ENCODE measurements at places on chromosomes 12 and 14.

DNA sequence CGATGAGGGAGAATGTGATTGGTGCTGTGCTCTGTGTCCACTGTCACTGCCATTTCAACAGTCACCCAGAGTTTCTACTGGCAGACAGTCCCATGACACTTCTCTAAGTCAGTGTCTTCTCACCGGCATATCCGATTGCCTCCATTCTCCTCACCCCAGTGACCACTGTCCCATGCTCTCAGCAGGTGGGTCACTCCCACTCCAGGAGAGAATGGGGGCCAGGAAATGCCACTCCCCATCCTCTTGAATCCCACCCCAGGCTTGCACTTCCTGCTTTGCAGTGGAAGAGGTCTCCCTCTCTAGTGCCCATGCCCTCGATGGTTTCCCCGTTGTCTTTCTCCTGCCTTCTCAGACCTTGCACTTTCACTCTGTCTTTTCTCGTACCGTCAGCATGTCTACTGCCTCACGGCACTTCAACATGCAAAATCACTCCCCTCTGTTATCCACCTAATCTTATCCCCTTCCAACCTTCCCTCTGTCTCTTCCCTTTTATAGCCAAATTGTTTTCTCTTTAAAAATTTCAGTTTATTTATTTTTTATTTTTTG is 2.2 kb upstream of the EP400 start:
- DNase-seq, result no peak

GRCh38 chr14:92973261-92973797 is 50.4 kb downstream of the CHGA start:
- DNase-seq, result no peak

DNA sequence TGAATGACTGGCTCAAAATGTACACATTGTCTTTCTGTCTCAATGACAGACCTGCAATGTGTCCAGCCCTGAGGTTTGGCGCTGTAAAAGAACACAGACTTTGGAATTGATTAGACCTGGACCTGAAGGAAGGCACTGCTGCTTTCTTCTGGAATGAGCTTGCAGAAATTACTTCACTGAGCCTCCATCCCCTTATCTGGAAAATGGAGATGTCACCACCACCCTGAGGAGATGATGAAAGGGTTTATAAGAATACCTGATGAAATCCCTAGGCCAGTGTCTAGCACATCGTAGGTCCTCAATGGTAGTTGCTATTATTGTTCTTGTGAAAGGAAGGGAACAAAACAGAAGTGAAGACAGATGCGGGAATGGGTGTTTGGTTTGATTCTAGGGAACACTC is 9.7 kb upstream of the WSB2 start:
- no peak for DNase-seq

GRCh38 chr12:47328831-47329545 is 249.2 kb upstream of the AMIGO2 start:
- DNase-seq, result no peak

GRCh38 chr14:47278233-47278842 is 397.1 kb downstream of the MDGA2 start:
- no peak for DNase-seq

- DNase-seq, result no peak
These were observed 117.9 kb downstream of the SCAF11 start for GRCh38 chr12:45872446-45872845.

GRCh38 chr14:41663473-41663850 is 56.8 kb downstream of the LRFN5 start:
- no peak for DNase-seq

DNA sequence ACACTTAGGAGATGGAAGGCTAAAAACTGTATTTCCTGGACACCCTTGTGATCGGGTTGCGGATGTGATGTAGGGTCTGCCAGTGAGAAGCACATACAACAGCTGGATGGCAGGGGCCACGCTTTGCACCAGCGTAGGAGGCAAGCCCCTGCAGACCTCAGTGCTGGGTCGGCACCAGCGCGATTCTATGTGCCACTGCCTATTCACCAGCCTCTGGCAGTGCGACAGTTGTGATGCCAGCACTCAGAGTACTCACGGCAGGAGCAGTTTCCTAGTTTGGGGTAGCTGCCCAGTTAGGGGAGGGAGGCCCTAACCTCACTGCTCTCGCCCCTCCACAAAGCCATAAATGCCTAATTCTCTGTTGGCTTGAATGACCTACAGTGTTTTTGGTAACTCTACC is 31.6 kb downstream of the SPTLC2 start:
- DNase-seq, result no peak

All from NCI-H1417 treated with DMSO at 0.1 percent for 48 hours (cell line).